ENCODE measurements at places on chromosomes 6 and 20.

DNA sequence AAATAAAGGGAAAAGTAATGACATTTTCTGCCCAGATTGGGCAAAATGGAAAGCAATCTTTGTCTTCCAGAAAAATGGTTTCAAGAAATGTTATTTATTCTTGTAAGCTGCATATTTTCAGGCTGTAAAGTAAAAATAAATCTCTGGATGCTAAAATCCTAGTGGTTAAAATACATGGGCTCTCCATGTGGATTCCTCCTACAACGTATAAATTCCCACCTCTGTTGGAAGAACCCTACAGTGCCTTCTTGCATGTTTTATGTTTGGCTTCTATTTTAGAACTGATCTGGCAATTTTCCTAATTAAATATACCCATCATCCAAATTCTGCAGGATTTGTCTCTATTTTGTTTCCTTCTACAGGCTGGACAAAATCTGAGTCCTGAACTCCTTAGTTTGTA is 528.9 kb downstream of the COL12A1 start:
- no peak for DNase-seq

GRCh38 chr6:148218542-148219258 is 123.9 kb upstream of the SASH1 start:
- DNase-seq: no peak

- peak; percentile 18 for DNase-seq
These were observed 44.1 kb downstream of the NHSL1 start for GRCh38 chr6:138454981-138455706.

GRCh38 chr6:82995066-82995465 is 70.6 kb downstream of the UBE3D start:
- DNase-seq: no peak

- DNase-seq: no peak
These were observed 92.4 kb upstream of the TMEM170B start for GRCh38 chr6:11445146-11445545.

DNA sequence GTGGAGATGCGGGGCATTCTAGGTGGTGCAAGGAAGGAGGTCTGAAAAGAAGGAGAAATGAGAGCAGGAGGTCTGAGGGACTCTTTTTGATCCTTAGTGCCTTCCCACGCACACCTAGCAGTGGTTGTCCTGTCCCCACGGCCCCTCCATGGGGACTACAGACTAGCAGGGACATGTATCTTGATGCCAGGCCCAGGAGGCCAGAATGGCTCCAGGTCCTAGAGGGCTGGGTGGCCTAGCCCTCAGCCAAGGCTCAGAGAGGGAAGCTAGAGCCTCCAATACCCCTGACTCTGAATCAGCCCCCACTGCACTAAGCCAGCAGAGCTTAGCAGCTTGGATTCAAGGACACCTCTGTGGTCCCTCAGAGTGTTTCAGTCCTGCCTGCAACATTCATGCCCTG is 16.7 kb upstream of the BLCAP start:
- no peak for DNase-seq

DNA sequence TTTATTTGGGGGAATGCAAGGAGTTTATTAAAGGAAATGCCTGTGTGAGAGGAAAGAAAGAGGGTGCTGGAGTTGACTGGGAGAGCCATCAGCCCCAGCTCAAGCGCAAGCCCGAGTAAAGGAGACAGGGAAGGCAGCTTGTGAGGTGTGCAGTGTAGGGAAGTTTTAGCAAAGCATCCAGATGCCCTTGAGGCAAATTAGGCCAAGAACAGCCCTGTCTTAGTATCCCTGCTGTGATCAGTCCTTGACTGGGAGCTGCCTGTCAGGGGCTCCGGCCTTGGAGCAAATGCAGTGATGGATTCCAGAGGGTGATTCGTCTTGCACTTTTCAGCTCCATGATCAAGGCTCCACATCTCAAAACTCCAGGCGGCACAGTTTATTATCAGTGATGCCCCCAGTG is 561.7 kb downstream of the KIF16B start:
- no peak for DNase-seq

DNA sequence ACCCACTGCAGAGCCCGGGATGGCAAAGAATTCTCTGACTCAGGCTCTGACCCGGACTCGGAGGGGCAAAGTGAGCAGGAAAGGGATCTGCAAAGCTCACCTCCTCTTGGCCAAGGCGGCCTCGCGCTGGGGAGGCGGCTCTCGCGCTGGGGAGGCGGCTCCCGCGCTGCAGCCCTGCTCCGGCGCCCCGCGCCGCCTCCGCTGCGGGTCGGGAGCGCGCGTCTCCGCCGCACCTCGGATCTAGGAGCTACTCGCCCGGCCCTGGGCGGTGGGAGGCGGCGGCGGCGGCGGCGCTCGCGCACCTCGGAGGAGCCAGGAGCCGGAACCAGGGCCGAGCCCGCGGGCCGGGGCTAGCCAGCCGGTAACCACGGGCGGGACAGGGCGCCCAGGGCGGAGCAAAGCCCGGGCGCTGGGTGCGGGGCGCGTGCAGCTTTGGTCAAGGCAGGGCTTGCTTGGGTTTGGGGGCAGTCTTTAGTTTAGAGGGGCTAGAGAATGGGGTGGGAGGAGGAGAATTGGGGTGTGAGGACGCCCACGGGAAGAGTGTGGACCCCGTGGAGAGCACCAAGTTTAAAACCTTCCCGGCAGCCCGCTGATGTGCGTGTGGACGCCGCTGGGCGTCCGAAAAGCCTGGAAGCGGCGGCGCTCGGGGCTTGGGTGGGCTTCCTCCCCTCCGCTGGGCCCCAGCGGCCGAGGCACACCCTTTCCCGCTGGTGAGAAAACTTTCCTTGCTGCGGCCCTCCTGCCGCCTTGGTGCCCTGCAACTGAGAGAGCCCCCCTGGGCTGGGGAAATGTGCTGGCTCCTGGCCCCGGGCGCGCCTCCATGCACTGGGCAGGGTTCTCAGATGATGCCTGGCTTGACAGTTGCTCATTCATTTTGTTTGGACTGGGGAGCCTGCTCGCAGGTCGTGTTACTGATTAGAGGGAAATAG is at the start of gene MRAP2:
MRAP2 (plus strand) TSS at position 250 of the 929 bp plus-strand sequence. CDS start 21,547 bp downstream, outside the sequence.
- peak; percentile 27 for DNase-seq

DNA sequence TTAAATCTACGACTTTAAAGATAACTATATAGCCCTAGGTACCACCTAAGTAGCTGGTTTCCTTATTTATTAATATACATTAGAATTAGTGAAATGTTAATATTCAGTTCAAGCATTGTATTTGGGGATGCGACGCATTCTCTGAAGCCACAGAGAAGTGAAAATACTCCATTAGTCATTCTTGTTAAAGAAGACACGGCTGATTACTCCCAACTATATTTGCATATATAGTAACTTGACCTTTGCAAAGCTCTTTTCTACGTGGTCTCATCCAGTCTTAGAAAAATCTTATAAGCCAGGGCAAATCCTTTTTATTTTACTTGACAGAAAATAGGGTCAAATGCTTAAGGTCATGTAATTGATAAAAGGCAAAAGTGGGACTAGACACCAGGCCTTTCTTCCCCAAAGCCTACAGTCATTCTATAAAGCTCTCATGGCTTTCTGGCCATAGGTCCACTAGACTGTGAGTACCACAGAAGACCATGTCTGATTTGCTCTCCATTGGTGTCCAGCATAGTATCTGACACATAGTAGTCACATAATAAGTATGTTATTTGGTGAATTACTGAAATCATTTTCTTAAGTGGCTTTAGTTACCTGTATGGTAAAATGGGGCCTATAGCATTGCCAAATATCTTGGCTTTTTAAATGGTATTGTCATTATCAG is 11.3 kb downstream of the ZHX3 start:
- no peak for DNase-seq

DNA sequence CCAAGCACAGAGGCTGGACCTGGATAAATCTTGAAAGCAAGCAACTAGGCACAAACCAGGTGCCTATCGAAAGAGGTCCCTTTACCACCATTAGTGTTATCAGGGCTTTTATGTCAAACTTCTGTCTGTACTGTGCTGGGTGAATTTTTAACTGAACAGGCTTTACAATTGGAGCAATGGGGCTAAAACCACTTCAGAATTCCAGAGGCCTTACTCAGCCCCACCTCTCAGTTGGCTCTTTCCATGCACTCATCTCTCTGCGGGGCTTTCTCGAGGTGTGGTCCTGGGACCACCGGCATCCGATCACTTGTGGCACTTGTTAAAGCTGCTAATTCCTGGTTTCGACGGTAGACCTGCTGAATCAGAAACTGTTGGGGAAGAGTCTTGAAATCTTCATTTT is 232.5 kb downstream of the SOX4 start:
- DNase-seq: no peak

DNA sequence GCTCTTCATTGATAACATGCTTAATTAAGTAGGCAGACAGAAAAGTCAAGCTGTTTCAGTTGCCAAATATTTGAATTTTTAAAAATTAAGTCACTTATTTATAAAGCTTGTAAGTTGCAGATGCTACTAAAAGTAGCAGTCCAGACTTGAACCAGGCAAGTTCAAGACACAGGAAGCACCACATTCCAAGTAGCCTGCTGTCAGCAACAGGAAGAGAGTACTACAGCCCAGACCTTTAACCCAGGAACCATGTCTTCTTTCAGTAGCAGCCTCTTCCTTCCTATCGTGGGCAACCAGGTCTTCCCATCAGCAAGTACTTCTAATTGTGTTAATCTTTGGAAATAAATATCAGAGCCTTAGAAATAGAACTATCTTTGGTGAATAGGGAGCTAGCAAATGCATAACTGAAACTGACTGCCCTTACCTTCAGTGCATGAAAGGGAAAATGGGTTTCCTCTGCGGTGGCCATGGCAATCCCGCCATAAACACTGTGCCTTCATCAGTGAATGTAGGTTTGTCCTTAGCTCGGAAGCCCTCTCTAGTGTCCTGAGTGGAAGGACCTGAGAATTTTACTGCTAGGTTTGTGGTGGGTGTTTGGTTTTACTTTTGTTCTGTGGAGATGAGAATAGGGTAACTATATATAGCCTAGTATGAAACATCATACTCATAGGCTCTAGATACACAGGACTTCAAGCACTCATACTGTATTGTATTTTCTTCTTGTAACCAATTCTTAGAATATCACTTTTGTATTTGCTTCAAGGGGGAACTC is 95.6 kb downstream of the SYCP2 start:
- no peak for DNase-seq

GRCh38 chr20:52031563-52032303 is 159.8 kb downstream of the ZFP64 start:
- no peak for DNase-seq

GRCh38 chr6:33190504-33191107 is 1.7 kb downstream of the COL11A2 start:
- no peak for DNase-seq

DNA sequence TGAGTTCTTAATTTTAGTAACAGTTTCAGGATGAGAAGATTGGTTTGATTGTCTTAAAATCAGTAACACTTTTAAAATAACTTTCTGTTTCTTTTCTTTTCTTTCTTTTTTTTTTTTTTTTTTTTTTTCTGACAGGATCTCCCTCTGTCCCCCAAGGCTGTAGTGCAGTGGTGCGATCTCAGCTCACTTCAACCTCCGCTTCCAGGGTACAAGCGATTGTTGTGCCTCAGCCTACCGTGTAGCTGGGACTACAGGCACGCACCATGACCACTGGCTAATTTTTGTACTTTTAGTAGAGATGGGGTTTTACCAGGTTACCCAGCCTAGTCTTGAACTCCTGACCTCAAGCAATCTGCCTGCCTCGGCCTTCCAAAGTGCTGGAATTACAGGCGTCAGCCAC is 33.7 kb upstream of the KCNQ5 start:
- DNase-seq: no peak
